Activated naive CD8-positive, alpha-beta T cell treated with anti-CD3 and anti-CD28 coated beads, Interleukin-2, amount 10 ng/mL, durations not matched to agents 7 days and 5 days (primary cell): ENCODE measurements at places on chromosomes 6 and 20.

DNA sequence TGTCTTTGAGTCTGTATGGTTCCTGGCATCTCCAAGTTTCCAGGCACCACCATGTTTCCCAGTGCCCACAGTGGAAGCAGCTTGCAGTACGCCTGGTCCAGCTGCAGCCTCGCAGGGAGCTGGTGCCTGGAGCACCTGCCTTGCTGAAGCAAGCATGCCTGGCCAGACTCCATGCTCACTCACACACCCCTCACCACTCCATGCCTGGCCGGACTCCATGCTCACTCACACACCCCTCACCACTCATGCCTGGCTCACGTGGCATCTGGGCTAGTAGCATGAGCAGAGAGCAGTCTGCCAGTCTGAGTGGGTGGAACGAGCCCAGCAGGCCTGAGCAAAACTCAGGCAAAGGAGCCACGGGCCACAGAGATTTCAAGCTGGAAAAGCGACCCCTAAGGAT is 214.3 kb downstream of the TFAP2C start:
- DNase-seq: no peak

GRCh38 chr6:44730771-44731391 is 343.4 kb downstream of the CDC5L start:
- DNase-seq: no peak

GRCh38 chr6:111989743-111990142 is 64.2 kb upstream of the CCN6 start:
- no peak for DNase-seq

DNA sequence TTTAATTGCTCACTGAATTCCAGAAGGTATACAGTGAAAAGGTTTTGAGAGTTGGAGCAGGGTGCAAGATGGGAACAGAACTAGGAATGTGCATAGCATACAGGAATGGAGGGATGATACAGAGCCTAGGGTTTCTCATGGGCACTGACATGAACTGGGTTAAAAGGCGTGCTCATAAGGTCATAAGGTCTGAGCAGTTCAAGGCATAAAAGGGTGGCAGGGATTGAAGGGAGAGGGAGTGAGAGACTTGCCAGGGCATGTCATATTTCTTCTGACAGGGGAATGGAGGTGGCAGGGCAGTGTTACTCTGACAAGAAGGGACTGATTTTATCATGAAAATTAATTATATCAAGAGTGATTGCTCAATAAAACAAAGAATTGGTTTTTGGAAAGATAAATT is 4.7 kb downstream of the MLIP start:
- no peak for DNase-seq

GRCh38 chr6:27163834-27164233 is 83.7 kb upstream of the PRSS16 start:
- no peak for DNase-seq

GRCh38 chr6:28005975-28006374 is 48.9 kb downstream of the OR2B6 start:
- no peak for DNase-seq

GRCh38 chr20:46012921-46013320 is 4.2 kb downstream of the MMP9 start:
- no peak for DNase-seq

GRCh38 chr6:148700047-148700715 is 46.6 kb upstream of the UST start:
- DNase-seq: no peak
